ENCODE measurements at places on chromosomes 2 and 18. TPM values are rescaled to one million over a fixed set of nuclear protein-coding genes. Genes with fewer than 3 reads are reported as not detected.

Gene STPG4
- 0.26 TPM for polyA plus RNA-seq

Gene NAT8
- polyA plus RNA-seq = 1.7 TPM

Gene SNTG2
- polyA plus RNA-seq = 0.64 TPM

Gene TMEM247
- polyA plus RNA-seq = not detected

Gene WDPCP
- polyA plus RNA-seq = 18.0 TPM

Gene SYT4
- 0.68 TPM for polyA plus RNA-seq

Gene KYNU
- polyA plus RNA-seq = 0.64 TPM

Gene GPR17
- polyA plus RNA-seq = 2.1 TPM

Gene LDLRAD4
- 14.2 TPM for polyA plus RNA-seq

Measured in right lung (tissue), 10 donors.